ENCODE measurements at places on chromosomes 6 and 20. TPM values are rescaled to one million over a fixed set of nuclear protein-coding genes. Genes with fewer than 3 reads are reported as not detected.

- no peak for DNase-seq
These were observed 42.6 kb upstream of the PXDC1 start for GRCh38 chr6:3794092-3794491.

COL11A2 gene
- 3.8 TPM for total RNA-seq

DNA sequence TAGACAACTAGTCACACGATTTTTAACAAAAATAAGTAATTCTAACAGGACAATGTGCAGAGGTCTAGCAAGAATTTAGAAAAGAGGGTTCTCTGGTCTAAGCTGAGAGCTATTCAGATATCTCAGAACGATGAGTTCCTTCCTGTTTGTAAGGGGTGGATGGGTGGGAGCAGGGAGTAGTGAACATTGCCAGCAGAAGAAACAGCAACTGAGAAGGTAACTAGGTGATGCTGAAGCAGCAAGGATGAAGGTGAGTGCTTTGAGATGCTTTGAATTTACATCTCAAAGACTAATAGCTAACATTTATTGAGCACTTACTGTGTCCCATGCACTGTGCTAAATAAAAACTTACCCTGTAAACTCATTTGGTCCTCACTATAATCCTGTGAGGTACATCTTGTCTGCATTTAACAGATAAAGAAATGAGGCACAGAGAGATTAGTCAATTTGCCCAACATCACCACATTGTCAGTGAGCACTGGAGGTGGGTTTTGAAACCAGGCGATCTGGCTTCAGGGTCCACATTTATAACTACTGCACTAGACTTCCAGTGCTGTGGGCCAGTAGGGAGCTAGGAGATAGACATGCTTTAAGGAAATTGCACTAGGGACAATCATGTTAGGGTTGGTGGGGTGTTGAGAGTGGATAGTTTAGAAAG, 15.7 kb downstream of the BRD2 start:
- no peak for DNase-seq

- no peak for DNase-seq
These were observed 563.5 kb downstream of the GRIK2 start for GRCh38 chr6:101956961-101957360.

- no peak for DNase-seq
These were observed 5.5 kb downstream of the CASP8AP2 start for GRCh38 chr6:89834884-89835792.

GRCh38 chr6:1720620-1721322, 111.1 kb downstream of the FOXC1 start:
- no peak for DNase-seq

- no peak for DNase-seq
These were observed 67.9 kb downstream of the ZHX3 start for GRCh38 chr20:41249411-41250281.

DNA sequence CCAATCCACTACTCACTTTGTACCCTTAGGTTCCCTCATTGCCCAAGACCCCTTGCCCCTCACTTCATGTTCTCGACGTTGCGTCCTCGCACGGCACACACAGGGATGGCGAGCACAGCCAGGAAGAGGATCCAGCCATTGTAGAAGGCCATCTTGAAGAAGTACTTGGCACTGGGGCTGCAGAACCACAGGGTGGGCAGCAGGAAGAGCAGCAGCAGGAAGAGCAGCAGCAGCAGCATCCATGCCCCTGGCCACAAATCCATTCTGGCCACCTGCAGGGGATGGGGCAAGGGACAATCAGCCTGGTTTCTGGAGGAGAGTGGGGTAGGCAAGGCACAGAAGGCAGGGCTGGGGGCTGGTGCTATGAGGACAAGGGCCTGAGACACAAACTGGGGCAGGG, 4.7 kb downstream of the AGPAT1 start:
- no peak for DNase-seq

DNA sequence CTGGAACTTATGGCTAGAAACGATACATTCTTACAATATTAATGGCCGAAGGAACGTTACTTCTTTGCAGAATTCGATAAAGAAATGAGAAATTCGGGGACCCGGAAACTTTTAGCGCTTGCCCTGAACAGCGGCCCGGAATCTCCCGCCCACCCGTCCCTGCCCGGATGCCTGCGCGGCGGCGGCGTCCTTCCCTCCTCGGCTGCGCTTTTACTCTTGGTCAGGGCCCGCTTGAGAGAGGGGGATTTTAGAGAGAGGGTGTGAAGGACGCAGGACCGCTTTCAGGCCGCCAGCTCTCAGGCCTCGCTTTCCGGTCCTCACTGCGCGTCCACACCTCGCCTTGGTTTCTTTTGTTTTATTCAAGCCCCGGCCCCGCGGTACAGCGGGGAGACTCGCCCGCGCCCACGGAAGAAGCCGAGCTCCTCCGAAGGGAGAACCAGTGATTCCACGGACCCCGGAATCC, 243.7 kb downstream of the ARID1B start:
- peak; percentile 62 for DNase-seq

DNA sequence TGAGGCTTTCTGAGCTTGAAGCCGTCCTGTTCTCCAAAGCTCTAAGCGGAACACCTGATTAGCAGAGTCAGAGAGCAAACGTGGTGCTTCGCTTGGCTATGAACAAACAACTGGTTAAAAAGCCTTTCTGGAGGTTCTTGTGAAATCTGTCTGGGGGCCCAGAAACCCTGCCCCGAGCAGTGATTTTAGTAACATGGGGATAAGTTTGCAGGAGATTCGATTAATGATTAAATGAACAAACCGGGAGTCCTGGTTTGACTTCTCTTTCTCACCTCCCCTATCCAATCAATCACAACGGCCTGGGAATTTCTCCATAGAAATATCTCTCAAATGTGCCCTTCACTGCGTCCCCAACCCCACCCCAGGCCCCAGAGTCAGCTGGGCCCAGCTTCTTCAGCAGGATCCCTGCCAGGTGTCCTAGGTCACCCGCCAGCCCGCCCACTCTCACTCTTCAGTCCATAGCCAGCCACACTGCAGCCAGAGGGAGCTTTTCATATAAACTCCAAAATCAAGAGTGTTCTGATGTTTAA, 43.6 kb downstream of the ZDHHC14 start:
- DNase-seq: no peak

SNX3 gene
- total RNA-seq: 66.2 TPM

- DNase-seq: no peak
These were observed 278.2 kb upstream of the SUPT3H start for GRCh38 chr6:45655745-45656476.

DNA sequence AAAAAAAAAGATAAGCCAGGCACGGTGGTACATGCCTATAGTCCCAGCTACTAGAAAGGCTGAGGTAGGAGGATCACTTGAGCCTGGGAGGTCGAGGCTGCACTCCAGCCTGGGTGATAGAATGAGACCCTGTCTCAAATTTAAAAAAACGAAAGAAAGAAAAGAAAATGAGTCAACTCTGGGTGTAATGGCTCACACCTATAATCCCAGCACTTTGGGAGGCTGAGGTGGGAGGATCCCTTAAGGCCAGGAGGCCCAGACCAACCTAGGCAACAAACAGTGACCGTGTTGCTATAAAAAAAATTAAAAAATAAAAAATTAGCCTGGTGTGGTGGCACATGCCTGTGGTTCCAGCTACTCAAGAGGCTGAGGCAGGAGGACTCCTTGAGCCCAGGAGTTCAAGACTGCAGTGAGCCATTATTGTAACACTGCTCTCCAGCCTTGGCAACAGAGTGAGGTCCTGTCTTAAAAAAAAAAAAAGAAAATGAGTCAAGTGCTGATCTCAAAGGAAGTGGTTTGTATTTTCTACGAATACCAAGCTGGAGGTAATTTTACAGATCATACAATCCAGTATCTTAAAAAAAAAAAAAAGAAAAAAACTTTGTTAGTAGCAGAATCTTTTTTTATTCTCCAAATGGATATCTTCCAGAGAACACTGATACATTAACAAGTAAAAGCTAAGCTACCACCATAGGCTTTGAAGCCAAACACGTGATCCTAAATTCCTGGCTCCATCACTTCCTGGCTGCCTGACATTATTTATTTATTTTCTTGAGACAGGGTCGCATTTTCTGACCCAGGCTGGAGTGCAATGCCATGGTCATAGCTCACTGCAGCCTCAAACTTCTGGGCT, 5.7 kb downstream of the COMMD7 start:
- DNase-seq: no peak

DNA sequence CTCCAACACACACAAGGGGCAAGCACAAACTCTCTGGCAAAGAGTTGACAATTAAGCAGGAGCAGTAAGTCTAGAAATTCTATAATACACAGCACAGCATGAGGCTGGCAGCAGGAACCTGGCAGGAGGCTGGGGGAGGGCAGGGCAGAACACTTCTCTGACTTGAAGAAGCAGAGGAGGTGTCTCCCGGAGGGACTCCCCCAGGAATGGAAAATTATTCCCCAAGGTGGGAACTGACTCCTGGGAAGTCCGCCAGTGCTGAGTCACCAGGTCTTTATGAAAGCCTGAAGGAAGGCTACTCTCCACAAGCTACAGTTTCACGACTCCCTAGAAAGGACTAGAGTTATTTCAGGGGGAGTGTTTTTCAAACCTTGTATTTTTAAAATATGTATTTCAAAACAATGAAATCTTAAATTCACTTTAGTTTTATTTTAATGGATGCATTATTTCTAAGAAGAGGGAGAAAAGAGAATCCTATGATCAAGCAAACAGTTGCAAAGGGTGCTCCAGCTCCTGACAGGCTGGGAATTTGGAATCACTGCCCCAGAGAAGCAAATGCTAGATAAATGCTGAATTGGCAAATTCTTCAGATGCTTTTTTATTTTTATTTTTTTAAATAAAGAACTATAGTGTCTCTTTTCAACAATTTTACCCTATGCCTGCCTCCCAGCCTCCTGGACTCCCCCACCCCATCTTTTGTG, 192.8 kb downstream of the LY86 start:
- DNase-seq: no peak

NKX2-4 gene
- not detected for total RNA-seq

GRCh38 chr6:18087396-18088165, 34.9 kb downstream of the NHLRC1 start:
- DNase-seq: no peak

GRCh38 chr6:50102676-50103075, 52.9 kb upstream of the DEFB112 start:
- no peak for DNase-seq

STMN3 gene
- total RNA-seq: 459 TPM

SYS1 gene
- 17.7 TPM for total RNA-seq

KHDC1L gene
- total RNA-seq: 2.2 TPM

- no peak for DNase-seq
These were observed 18.4 kb upstream of the AKAP7 start for GRCh38 chr6:131116755-131117360.

DNA sequence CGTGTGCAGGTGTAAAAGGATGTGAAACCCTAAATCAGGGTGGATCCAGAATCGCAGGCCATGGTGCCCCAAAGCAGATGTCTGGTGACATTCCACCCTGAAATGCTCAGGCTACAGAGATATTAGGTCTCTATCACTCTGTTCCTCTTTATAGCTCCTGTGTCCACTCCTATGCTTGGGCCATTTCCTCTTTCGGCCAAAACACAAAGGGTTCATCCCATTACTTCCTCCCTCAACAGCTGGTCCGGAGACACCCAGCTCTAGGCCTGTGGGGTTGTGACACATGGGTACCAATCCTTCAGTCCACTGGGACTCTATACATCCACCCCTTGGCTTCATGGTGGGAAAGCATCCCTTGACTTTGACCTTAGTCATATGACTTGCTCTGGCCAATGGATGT, 1.7 kb upstream of the SIGLEC1 start:
- no peak for DNase-seq

GRCh38 chr6:158460602-158461169, 99.2 kb upstream of the TMEM181 start:
- DNase-seq: no peak

STX16 gene
- 71.2 TPM for total RNA-seq

GRCh38 chr6:7172649-7173048, 64.9 kb downstream of the RREB1 start:
- no peak for DNase-seq

DNA sequence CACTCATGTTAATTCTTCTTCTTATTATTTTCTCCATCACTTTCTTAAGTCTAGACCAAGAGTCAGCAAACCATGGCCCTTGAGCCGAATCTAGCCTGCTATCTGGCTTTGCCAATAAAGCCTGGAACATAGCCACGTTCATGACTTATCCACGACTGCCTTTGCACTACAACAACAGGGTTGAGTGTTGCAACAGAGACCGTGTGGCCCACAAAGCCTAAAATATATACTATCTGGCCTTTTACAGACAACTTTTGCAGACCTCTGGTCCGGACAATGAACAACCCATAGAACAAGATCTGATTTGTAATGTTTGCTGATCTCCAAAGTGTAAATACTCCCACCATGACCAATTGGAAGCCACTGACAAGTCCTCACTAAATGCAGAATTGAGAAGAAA, 140.5 kb upstream of the CDYL start:
- DNase-seq: no peak

GRCh38 chr6:135901774-135902524, 50.4 kb downstream of the PDE7B start:
- DNase-seq: no peak

DNA sequence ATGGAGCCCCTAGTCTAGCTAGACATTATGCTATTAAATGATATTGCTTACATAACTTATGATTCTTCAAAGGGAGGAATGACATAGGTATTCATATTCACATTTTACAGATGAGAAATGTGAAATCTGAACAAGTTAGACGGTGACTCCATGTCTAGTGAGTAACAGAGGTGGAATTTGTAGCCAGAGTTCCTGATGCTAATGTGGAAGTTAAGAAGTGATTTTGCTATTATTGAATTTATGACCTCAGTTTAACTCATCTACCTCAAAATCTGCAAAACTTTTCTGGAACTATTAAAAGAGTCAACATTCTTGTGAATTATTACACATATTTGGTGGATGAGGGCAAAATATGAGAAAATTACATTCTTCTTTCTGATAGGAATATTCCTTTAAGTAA, 347.6 kb upstream of the MMS22L start:
- no peak for DNase-seq

DNA sequence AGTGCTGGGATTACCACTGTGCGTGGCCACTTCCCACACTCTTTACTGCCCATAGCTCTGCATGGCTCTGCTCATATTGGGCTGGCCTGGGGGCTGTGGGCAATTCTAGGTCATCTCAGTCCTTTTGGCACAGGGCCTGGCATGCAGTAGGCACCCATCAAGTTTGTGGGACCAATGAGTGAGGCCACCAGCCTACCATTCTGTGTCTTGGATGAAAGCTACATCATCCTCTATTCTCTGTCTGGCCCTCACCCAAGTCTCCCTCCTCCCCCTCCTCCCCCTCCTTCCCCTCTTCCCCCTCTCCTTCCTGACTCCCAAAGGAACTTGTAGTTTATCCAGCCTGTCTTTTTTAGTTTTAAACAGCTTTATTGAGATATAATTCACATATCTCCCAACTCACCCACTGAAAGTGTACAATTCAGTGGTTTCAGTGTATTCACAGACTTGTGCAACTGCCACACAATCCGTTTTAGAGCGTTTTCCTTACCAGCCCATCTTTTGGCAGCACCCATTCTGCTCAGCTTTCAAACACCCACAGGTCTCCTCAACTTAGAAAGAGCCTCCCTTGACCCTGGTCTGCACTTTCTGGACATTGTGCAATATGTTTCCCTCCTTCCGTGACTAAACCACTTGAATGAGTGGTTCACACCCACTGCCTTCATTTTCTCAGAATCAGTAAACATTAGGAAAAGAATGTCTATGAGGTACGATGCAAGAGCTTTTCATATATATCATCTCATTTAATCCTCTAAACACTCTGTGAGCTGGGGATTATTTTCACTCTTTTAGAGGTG, 21.5 kb upstream of the MRPS18A start:
- DNase-seq: no peak

SRSF12 gene
- total RNA-seq: 12.1 TPM
